ENCODE measurements at places on chromosomes 2 and 18. TPM values are rescaled to one million over a fixed set of nuclear protein-coding genes. Genes with fewer than 3 reads are reported as not detected.

GRCh38 chr2:235302263-235302662 lies 191.6 kb upstream of the AGAP1 start:
- no peak for DNase-seq

DNA sequence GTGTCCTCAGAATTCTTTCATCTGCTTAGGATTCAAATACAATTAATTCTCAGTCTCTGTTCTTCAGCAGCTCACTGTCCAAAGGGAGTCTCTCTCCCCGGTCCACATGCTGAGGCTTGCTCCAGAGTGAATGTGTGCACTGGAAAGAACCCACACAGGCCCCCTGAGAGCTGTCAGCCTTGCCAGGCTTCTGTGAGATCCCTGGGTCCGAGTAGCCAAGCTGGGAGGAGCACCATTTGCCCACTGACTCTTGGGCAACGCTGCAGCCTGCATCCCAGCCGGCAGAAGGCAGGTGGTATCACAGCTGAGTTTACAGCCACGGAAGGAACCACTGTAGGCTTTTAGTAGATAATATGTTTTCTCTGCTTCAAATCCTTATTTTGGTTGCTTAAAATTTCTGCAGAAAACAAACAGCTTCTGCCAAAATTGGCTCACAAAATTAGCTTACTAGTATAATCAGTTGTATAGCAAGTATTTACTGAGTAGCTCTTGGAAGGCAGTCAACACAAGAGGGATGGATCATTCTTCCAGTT lies 21.4 kb upstream of the LTBP1 start:
- DNase-seq, result no peak

The FHOD3 gene
- total RNA-seq, result 5.2 TPM

- no peak for DNase-seq
These were observed 52.8 kb downstream of the SLC35F5 start for GRCh38 chr2:113703386-113704299.

DNA sequence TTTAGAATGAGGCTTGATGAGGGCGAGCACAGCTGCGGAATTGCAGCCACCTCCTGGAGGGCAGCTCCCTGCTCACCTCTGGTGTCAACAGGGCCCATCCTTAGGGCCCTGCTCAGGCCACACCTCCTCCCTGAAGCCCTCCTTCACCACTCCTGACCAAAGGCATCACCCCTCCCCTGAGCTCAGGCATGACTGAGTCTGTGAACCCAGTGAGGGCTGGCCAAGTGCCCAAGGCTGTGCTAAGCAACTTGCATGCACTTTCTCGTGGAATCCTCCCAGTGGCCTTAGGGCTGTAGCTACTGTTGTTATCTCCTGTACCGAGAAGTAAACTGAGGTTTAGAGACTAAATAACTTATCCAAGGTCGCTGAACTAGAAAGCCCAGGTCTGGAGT lies 101.7 kb downstream of the KLHL29 start:
- DNase-seq, result peak; percentile 46
